ENCODE measurements at places on chromosomes 16 and 17.

GRCh38 chr16:30186782-30187555 lies 3.6 kb downstream of the CORO1A start:
- peak; percentile 91 for DNase-seq

DNA sequence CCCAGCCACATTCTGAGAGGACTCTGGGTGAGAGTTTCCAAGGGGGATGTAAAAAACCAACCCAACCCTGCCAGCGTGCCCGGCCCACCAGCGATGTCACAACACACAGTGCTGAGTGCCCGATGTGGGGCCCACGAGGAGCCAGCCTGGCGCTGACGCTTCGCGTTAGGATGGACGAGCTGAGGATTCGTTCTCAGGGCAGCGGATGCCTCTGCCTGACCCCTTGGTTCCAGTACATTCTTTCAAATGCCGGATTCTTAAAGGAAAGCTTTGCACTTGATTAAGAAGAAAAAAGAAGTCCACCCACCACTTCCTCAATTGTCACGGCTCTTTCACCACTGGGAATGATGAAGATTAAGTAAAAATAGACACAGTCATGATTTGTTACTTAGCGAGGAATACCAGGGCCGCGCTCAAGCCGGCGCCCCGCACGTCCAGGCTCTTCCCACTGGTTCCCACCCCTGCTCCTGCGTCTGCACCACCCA lies 79.4 kb downstream of the IRF8 start:
- DNase-seq: no peak

DNA sequence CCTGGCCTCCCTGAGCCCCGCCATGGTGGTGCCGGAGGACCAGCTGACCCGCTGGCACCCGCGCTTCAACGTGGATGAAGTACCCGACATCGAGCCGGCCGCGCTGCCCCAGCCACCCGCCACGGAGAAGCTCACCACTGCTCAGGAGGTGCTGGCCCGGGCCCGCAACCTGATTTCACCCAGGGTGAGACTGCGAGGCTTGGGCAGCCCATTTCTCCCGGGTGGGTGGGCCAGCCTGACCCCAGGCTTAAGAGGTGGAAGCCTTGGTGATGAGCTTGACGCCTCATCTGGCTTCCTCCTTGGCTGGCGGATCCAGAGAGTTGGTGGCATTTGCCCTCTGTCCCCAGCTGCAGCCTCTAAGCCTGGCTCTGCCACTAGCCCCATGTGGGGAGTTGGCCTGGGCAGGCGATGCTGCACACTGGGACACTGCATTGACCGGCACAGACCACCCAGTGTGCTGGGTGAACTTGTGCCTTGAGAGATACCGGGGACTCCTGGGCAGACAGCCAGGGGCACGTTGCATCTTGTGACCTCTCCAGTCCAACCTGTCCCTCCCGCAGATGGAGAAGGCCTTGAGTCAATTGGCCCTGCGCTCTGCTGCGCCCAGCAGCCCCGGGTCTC lies 3.0 kb downstream of the CDT1 start:
- no peak for DNase-seq

- DNase-seq: no peak
These were observed 3.9 kb downstream of the PDK2 start for GRCh38 chr17:50099003-50099402.

DNA sequence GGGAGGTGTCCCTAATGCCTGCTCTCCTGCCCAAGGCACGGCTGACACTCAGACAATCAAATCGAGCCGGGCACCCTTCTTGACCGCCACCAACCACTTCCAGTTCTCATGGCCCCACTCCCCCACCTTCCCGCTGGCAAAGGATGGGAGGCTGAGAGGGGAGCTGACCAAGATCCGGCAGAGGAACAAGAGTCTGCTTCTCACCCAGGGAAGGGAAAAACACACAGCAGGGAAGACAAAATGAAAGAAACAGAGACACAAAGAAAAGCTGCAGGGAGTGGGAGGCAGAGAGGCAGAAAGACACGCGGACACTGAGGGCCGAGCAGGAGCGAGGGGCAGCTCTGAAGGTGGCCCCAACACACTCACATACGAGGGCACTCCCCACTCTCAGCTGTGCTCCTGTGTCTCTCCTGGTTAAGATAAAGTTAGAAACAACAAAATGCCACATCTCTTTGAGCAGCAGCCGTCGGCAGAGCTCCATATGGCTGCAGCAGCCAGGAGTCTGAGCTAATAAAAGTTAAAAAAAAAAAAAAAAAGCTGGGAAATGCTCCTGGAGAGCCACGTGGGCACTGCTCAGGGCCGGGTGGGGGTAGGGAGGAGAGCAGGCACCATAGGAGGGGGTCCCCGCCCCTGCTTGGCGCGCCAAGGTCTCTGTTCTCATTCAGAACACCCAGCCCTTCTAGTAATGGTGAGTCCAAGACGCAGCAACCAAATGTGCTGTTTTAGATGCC lies 7.4 kb downstream of the LRRC75A start:
- DNase-seq: no peak

- DNase-seq: peak; percentile 82
These were observed 12.7 kb upstream of the STAC2 start for GRCh38 chr17:39238311-39238972.

GRCh38 chr16:88773812-88774291 lies 11.2 kb downstream of the PIEZO1 start:
- DNase-seq: no peak

- DNase-seq: no peak
These were observed 27.6 kb upstream of the CAPN15 start for GRCh38 chr16:499924-500323.

DNA sequence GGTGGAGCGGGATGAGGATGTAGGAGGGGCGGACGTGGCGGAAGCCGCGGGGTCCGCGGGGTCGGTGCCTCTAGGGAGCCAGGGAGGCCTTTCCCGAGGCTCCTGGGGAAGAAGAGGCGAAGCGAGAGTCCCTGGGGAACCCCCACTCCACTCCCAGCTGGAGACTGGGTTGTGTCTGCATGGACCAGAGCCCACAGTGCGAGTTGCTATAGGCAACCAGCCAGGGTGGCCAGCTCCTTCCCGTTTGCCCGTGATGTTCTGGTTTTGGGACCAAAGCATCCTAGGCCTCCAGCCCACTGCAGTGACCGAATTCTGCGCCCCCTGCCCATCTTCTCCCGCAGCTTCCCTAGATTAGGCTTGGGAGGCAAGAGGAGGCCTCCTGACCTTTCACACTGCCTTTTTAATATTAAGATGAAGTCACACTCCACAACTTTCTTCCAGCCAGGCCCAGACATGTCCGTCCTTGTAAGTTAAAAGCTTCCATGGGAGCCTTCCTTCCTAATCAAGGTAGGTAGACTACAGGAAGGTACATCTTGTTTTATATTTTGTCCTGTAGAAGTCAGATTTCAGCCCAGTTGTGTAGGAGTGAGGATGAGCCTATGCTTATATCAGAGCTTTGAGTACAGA lies 469 bp downstream of the AMZ2 start:
- no peak for DNase-seq

GRCh38 chr16:17470908-17471718 lies at the start of gene XYLT1:
TSS of gene XYLT1 (minus strand) at chr16:17470960. CDS start at chr16:17470796, 164 bp downstream.
- no peak for DNase-seq

- DNase-seq: no peak
These were observed 195.3 kb upstream of the AXIN2 start for GRCh38 chr17:65756760-65757159.

GRCh38 chr17:30323262-30323894 lies 10.5 kb downstream of the TMIGD1 start:
- no peak for DNase-seq

DNA sequence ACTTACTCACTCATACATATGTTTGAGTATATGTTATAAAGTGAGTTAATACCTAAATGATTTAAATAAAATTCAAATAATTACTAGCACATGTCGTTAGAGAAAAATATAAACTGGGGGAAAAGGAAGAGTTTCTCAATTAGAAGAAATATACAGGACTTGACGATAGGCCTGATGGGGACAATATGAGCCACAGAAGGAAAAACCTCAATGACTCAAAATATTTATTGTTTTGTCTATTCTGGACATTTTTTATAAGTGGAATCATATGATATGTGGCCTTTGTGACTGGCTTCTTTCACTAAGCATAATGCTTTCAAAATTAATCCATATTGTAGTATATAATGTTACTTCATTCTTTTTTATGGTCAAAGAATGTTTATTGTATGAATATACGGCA lies 339.2 kb upstream of the PMFBP1 start:
- no peak for DNase-seq

GRCh38 chr17:73324711-73325526 lies 13.1 kb upstream of the CDC42EP4 start:
- DNase-seq: no peak

DNA sequence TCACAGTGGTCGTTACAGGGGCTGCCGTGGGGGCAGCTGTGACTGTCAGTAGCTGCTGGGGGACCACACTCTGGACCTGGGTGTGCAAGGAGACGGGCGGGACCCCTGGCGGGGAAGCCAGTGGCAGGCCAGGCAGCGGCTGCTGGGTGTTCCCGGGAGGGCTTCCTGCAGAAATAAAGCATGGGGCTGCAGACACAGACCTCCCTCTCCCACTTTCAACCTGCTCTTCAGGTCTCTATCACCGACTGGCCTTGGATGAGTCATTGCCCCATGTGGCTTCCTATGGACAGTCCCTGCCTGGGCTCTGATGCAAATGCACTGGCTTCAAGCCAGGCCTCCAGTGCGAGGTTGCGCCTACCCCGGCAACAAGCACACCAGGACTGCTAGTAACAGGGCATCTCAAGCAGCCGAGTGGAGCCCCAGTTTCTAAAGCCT lies 17.2 kb downstream of the SREBF1 start:
- DNase-seq: peak; percentile 70

- DNase-seq: peak; percentile 84
These were observed 1.2 kb downstream of the TMC6 start for GRCh38 chr17:78127239-78127887.

DNA sequence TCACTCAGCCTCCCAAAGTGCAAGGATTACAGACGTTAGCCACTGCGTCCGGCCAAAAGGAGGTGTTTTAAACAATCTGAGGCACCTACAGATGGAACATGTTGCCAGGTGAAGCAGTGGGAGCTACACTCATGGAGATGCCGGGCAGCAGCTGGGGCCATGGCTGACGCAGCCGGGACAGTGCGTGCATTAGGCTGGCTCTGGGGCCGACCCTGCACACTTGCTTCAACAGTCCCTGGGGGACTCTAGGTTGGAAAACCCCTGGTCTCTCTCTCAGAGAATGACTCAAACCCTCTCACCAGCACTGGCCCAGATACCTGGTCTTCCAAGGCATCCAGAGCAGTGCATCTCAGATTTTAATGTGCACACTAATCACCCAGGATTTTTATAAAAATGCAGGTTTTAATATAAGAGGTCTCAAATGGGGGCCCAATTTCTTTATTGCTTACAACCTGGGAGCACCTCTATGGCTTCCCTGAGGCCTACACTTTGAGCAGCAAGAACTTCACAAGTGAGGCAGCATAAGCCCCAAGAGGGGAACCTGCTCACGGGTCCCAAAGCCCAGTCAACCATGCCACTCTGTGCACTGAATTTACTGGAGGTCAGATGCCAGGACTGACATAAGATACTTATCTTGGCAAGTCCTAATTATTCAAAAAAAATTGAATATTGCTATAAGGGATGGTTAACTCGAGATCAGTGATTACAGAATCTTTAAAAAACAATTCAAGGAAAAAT lies 70.8 kb upstream of the TRAP1 start:
- DNase-seq: no peak

- no peak for DNase-seq
These were observed 24.7 kb downstream of the ZZEF1 start for GRCh38 chr17:4118015-4118743.

GRCh38 chr16:84907575-84907974 lies 87.8 kb downstream of the CRISPLD2 start:
- DNase-seq: no peak

Data from activated CD4-positive, alpha-beta T cell treated with anti-CD3 and anti-CD28 coated beads, Interleukin-2, Interleukin-4, amounts not matched to agents 100 ng/mL and 50 ng/mL, durations not matched to agents 16 hours and 8 hours (primary cell).